Caki2 (cell line): ENCODE measurements at places on chromosomes 2 and 18.

DNA sequence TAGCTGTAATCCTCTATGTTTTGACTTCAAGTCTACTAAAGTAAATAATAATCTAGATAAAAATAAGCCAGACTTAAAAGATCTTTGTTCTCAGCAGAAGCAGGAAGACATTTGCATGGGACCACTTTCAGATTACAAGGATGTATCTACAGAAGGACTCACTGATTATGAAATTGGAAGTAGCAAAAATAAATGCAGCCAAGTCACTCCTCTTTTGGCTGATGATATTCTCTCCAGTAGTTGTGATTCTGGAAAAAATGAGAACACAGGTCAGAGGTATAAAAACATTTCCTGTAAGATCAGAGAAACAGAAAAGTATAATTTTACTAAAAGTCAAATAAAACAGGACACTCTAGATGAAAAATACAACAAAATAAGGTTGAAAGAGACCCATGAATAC, 338.4 kb downstream of the ZNF804A start:
- no peak for DNase-seq

DNA sequence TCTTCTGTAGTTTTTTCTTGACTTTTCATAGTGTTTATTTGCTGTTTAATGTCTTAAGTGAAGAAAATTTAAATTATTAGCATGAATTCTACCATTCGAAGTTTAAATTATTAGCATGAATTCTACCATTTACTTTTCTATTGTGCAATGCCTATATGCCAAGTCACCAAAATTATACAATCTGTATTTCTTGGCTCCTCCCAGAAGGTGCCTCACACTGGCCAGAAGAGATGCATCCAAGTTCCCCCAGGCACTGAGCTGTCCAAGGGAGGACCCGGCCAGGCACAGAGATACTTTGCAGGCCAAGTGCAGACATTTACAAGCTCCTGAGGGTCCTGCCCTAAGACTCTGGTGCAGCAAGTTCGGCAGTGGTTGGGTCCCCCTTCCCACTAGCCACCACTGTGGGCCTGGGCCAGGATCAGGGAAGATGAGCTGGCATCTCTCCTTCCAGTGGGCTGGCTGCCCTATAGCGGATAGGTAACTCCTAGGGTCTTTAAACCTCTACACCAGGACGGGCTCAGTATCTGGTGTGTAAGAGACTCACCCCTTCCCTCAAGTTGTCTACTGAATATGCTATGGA, 31.3 kb downstream of the TMEM247 start:
- DNase-seq: no peak

DNA sequence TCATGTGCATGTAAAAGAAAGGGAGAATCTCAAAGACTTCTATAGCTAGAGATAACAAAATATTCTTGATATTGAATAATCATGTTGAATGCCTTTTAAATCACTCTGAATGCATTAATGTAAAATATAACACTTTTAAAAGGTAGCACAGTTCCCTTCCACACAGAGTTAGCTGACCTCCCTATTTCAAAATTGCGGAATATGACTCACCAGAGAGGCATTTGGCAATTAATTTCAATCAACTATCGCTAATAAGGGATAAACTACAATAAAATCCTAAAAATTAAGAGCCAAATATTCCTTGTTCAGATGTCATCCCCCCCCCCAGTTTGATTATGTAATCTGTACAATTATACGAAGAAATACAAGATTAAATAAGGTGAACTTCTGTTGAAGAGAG, 29.3 kb downstream of the ZC3H15 start:
- DNase-seq: no peak

DNA sequence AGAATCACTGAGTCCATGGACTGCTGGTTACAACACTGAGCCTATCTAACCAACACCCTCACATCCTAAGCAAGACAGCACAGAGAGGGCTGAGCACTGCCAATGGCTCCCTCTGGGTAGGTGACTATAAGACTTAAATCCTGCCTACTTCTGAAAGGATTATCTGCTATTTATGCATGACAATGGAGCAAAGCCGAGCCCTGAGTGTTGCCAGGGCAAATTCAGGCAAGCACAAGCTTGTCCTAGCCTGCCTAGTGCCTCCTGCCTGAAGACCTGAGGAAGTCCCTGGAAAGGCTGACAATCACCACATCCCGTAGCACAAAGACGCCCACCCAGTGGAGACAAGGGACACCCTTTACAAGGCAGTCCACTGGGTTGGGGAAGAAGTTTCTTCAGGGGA, 129.7 kb downstream of the OSR1 start:
- no peak for DNase-seq

DNA sequence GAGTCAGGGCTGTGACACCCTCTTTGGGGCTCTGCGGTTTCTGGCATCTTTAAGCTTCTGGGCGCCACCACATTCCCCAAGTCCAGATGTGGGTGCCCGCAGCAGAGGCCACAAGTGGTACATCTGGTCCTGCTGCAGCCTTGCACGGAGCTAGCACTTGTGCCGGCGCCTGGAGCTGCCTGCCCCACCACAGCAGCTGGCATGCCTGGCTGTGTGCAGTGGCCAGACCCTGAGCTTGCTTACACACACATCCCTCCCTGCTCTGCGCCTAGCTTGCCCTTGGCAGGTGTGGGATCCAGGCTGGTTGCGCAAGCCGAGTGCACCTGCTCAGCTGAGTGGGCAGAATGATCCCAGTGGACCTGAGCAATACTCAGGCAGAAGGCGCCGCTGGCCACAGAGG, 27.3 kb downstream of the SLC4A10 start:
- DNase-seq: no peak

- DNase-seq: peak; percentile 90
These were observed 178.7 kb downstream of the EN1 start for GRCh38 chr2:118668431-118669424.

- DNase-seq: no peak
These were observed 3.8 kb downstream of the C2orf92 start for GRCh38 chr2:97673182-97673914.

GRCh38 chr2:146669735-146670134, 1175.1 kb upstream of the ACVR2A start:
- DNase-seq: no peak
